SW 1271 (cell line): ENCODE measurements at places on chromosomes 4 and X.

DNA sequence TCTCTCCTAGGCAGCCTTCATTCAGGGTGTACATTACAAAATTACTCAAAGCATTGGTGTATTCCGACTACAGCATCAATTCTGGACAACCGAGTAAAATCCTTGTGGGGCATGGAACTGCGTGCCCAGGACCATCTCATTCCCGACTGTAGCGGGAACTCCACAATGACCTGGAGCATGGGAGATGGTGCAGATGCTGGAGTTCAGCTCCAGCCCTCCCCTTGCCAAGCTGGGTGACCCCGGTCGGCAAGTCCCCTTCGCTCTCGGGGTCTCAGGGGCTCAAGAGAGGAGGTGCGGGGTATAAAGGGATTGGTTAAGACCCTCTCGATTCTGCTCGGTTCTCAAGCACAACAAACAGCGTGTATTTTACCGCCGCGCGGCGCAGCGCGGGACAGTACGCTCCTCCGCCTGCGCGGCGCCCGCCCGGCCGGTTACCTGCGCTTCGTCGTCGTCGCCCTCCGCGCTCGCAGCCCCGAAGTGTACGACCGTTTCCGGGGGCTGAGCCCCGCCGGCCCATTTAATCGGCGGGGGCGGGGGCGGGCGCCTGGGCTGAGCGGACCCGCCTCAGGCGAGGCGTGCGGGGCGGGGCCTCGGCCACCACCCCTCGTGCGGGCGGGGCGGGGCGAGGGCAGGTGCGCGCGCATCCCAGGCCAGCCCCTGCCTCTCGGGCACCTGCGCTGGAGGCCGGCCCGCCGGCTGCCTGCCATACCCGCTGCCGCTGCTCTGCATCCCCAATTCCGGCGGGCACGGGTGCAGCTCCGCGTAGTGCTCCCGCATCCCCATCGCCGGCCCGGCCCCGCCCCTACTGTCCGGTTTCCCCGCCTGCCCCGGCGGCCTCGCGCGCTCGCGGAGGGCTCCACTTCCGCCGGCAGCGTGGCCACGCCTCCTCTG lies at the start of gene G6PD:
Gene G6PD (minus strand): TSS at position 493 of the 891 bp plus-strand sequence. CDS start 691 bp downstream, outside the sequence.
- no peak for DNase-seq

DNA sequence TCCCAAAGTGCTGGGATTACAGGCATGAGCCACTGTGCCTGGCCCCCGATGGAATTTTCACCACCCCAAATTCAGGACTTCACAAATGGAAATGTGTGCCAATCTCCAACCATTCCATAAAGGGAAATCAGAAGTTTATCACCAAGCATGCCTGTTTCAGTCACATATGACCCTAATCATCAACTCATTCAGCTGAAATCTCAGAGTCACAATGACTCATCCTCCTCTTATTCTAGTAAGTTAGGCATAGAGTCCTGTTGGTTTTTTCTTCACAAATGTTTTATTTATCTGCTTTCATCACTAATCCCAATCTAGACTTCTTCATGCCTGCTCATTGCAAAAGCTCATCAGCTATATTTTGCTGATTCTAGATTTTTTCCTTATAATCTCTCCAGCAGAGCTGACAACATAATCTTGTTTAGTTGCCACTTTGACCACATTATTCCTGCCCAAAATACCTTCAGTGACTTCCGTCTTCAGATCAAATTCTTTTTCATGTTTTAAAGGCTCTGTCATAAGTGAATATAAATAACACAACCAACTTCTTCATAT lies 83.3 kb downstream of the SLC7A11 start:
- DNase-seq: no peak

DNA sequence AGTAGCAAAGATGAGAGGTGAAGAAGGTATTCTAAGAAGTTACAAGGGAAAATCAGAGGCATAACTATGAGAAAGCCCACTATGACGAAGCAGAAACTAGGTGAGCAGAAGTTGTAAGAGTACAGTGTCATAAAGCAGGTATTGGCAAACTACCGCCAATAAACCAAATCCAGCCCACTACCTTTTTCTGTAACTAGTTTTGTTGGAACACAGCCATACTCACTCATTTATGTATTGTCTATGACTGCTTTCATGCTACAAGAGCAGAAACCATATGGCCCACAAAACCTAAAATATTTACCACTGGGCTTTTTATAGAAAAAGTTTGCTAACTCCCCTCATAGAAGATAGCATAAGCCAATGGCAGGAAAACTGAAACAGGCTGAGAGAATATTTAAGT lies 31.8 kb upstream of the ZCCHC13 start:
- DNase-seq: no peak

- no peak for DNase-seq
Measured at GRCh38 chrX:17247144-17247543, 127.9 kb upstream of the NHS start.

DNA sequence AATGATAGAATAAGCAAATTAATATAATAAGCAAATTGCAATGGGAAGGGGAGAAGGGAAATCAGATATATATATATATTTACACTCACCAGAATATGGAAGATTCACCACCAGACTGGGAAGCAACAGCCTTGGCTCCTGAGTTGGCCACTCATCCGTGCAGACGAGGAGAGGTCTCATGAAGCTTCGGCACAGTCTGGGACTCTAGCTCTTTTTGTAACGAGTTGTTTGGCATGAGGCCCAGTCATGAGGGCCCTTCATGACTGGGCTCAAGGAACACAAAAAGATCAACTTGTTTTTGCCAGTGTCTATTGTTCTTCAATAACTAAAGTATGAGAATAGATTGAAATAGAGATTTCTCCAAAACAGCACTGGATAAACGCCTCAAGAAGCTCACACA lies 176.4 kb downstream of the ADGRA3 start:
- DNase-seq: no peak

GRCh38 chrX:8913655-8914409 lies 112.6 kb upstream of the FAM9A start:
- DNase-seq: no peak

- no peak for DNase-seq
Measured at GRCh38 chrX:46208225-46208854, 336.9 kb downstream of the ZNF674 start.

GRCh38 chr4:41217020-41217333 lies 2.6 kb upstream of the APBB2 start:
- no peak for DNase-seq

GRCh38 chr4:98518559-98519267 lies 139.7 kb downstream of the TSPAN5 start:
- DNase-seq: no peak

GRCh38 chr4:86223472-86223871 lies 136.4 kb downstream of the MAPK10 start:
- DNase-seq: peak; percentile 19

- no peak for DNase-seq
Measured at GRCh38 chrX:109774706-109775105, 41.6 kb upstream of the ACSL4 start.

- no peak for DNase-seq
Measured at GRCh38 chr4:15451181-15451865, 18.4 kb upstream of the CC2D2A start.

GRCh38 chrX:103640401-103641155 lies 11.8 kb downstream of the TCEAL1 start:
- no peak for DNase-seq

GRCh38 chr4:159770969-159771368 lies 668.1 kb downstream of the RAPGEF2 start:
- no peak for DNase-seq

- no peak for DNase-seq
Measured at GRCh38 chr4:139209470-139210063, 32.5 kb upstream of the ELF2 start.

GRCh38 chr4:150240011-150240410 lies 161.8 kb downstream of the DCLK2 start:
- DNase-seq: no peak

DNA sequence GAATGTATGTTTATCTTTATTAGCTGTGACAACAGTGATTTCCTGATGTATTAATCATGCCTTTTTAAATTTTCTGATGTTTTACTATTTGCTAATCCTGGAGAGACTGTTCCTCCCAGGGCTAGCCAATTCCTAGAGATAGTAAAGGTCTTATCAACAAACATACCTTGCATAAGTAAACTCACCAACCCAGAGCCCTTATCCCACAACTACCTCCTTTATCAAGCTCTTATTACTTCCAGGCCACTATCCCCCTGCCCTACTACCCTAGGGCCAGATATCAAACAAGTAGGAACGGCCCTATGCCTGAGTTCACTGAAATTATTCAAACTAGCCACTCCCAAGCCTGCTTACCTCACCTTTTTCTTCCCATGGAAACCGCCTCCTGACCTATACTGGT lies 58.2 kb upstream of the NPNT start:
- DNase-seq: no peak

GRCh38 chr4:153466949-153467896 lies 1.1 kb downstream of the TMEM131L start:
- no peak for DNase-seq

DNA sequence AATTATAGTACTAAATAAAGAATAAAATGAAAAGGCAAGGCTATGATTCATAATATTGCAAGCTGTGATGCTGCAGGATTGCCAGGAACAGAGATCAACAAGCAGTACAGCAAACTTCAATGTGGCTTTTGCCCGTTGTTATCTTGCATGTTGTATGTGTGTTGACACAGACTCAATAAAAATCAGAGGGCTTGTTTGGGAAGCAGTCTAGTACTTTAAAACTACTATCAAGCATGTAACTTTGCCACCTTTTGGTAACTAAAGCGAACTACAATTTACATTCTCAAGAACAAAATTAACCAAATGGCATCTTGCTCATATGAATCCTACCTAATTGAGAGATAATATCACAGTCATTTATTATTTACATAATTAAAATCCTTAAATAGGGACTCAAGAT lies 79.8 kb upstream of the GPM6A start:
- DNase-seq: no peak

- DNase-seq: peak; percentile 2
Measured at GRCh38 chr4:74056114-74056857, 17.8 kb upstream of the CXCL3 start.

DNA sequence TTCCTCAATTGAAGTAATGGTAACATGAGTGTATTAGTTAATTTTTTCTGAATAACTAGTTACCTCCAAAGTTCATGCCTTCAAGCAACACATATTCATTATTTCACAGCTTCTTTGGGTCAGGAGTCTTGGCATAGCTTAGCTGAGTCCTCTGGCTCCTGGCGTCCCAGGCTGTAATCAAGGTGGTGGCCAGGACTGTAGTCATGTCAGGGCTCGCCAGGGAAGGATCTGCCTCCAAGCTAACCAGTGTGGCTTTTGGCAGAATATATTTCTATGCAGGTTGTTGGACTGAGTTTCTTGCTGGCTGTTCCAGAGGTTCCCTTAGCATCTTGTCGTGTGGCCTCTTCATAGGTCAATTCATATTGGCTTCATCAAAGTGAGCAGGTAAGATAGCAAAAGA lies 10.0 kb upstream of the HS3ST1 start:
- no peak for DNase-seq

- DNase-seq: no peak
Measured at GRCh38 chr4:3489451-3489962, 26.4 kb downstream of the DOK7 start.

GRCh38 chr4:172919269-172919668 lies 249.3 kb upstream of the GALNT7 start:
- no peak for DNase-seq

DNA sequence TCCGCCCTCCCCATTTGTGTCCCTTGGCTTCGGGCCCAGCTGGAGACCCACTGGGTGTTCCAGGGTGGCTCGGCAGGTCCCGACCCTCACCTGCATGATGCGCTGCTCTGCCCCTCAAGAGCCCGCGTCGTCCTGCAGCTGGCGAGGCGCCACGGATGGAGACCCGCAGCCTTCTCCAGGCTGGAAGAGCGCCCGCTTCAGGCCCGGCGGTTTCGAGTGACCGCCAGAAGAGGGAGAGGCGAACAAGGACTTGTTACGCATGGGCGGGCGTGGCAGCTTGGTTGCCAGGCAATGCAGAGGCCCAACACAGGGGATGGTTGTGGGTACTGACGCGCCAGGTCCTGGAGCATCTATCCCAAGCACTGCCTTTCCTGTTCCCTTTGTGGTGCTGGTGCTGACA lies at the start of gene PDCL2:
Gene PDCL2 (minus strand): TSS at position 232 of the 400 bp plus-strand sequence. CDS start 136 bp downstream, at position 96.
- no peak for DNase-seq
